ENCODE measurements at places on chromosomes 6 and 20. TPM values are rescaled to one million over a fixed set of nuclear protein-coding genes. Genes with fewer than 3 reads are reported as not detected.

The RALGAPB gene
- total RNA-seq, result 69.7 TPM

The ZBTB12 gene
- 17.9 TPM for total RNA-seq

The GSTA2 gene
- not detected for total RNA-seq

The BANF2 gene
- not detected for total RNA-seq

The TJAP1 gene
- total RNA-seq, result 24.7 TPM

The ENPP3 gene
- total RNA-seq, result 1.5 TPM

The TCF19 gene
- total RNA-seq, result 10.0 TPM

The SLC17A2 gene
- not detected for total RNA-seq

Measured in camera-type eye (tissue), 1 donor.